ENCODE measurements at places on chromosomes 16 and 17.

- no peak for DNase-seq
Measured at GRCh38 chr17:5793157-5793556, 208.8 kb upstream of the NLRP1 start.

- DNase-seq = no peak
Measured at GRCh38 chr17:30228011-30228410, 7.5 kb downstream of the SLC6A4 start.

- no peak for DNase-seq
Measured at GRCh38 chr16:52914428-52914827, 138.3 kb downstream of the CHD9NB start.

DNA sequence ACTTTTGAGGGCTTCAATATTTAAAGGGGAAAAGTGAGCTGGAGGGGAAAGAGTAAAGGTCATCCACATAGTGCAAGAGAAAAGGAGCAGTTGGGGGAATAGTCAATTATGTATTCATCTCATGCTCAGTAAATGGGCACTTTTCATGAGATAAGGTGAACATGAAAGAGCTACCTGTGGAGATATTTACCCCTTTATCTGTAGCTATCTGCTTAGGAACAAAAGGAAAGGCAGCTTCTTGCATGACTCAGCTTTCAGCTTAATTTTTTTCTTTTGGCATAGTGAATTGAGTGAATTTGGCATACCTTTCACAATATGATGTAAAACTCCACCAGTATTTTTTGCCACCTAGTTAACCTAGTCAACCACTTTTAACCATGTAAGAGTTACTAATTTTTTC lies 26.4 kb downstream of the CPD start:
- no peak for DNase-seq

DNA sequence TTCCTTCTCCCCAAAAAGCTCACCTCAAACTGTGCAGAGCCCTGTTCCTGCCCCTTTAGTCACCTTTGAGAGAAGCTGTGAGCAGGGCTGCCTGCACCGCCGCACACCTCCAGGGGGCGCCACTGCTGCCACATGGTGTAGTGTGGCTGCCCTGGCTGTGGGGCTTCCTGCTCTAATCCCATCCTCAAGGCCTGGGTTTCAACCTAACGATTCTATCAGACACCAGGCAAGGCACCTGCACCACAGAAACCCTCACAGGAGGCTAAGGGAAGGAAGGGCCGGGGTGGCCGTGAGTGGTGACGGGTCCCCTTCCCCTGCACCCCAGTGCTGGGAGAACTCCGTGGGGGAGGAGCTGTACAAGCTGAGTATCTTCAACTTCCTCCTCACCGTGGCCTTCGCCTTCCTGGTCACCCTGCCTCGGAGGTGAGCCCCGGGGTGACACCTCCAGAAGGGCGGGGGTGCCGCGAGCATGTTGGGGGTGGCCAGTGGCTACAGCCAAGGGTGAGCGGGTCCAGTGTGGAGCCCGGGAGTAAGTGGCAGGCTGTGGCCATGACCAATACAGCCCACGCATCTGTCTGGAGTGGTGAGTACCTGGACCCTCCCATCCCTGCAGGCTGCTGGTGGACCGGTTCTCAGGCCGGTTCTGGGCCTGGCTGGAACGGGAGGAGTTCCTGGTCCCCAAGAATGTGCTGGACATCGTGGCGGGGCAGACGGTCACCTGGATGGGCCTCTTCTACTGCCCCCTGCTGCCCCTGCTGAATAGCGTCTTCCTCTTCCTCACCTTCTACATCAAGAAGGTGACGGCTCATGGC lies 7.0 kb downstream of the TMC8 start:
- peak; percentile 61 for DNase-seq

DNA sequence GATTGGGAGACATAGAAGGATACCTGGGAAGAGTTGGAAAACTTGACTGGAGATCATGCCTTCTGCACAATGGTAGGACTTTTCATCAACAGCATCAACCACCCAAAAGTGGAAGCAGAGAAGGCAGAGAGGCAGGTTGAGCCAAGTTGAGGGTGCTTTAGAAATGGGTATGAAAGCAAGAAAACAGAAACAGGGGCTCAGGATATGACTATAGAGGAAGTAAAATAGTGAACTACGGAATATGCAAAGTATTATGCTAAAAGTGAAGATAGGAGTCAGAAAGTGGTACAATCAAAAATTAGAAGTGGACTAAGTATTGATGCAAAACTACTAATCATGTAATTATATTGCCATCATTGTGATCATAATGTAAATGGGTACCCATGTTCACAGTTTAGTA lies 16.1 kb upstream of the ARHGAP44 start:
- no peak for DNase-seq

DNA sequence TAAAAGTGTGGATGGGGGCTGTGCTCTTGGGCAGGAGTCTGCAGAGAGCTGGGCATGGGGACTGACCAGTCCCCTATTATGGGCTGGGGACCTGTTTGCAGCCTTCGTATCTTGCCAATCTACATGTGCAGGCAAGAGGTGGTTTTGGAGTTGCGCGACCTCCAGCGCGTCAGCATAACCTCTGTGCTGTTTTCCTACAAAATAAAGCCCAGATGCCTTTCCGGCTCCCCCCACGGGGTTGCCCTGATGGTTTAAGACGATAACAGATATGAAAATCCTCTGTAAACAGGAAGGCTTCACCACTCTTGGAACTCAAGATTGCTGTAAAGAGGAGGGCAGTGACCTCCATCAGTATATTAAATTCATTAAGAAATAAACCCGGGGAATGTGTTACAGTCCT lies 16.5 kb upstream of the SPPL2C start:
- DNase-seq = no peak

- no peak for DNase-seq
Measured at GRCh38 chr16:17566656-17567450, 96.1 kb upstream of the XYLT1 start.

DNA sequence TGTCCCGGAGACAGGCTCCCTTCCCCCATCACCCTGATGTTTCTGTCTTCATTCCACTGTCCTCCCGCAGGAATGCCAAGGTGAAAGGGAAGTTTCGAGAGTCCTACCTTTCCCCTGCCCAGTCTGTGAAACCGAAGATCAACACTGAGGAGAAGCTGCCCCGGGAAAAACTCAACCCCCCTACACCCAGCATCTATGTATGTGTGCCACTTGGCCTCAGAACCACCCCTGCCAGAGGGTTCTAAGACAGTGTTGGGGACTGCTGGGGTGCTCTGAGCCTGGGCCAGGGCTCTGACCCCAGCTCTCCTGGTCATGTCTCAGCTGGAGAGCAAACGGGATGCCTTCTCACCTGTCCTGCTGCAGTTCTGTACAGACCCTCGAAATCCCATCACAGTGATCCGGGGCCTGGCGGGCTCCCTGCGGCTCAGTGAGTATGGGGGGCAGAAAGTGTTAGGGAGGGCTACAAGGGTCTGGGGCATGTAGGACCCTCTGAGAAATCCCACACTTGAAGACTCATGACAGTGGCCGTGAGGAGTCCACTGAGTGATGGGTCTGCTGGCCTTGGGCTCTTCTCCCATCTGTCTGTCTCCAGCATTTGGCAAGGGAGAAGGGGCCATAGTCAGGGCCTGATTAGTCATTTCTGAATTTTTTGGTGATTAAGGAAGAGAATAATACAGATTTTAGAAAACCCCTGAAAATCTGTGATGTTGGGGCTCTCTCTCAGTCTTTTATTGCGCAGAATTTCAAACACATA lies 4.9 kb upstream of the TMEM88 start:
- no peak for DNase-seq

- DNase-seq = no peak
Measured at GRCh38 chr17:48250949-48251348, 143.4 kb downstream of the SNX11 start.

DNA sequence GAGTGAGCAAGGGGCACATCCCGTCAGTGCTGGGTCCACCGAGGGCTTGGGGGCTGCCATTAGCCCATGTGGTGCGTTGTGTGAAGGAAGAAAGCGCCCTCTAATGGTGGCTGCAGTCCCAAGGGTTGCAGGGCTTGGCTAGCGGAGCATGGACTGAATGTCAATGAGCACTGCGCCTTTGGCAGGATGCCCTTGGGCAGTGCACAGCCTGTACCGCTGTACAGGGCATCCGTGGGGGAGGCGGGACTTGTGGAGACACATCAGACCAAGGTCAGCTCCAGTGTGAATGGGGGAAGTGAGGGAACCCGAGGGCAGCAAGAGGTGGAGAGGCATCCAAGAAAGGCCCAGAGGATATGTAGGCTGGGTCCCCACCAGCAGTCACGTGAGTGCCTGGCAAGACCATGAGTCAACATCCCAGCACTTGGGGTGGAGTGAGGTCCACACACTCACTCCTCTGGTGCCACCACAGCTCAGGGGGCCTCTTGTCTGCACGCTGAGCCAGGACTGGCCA lies 75.5 kb upstream of the MED9 start:
- DNase-seq = no peak

DNA sequence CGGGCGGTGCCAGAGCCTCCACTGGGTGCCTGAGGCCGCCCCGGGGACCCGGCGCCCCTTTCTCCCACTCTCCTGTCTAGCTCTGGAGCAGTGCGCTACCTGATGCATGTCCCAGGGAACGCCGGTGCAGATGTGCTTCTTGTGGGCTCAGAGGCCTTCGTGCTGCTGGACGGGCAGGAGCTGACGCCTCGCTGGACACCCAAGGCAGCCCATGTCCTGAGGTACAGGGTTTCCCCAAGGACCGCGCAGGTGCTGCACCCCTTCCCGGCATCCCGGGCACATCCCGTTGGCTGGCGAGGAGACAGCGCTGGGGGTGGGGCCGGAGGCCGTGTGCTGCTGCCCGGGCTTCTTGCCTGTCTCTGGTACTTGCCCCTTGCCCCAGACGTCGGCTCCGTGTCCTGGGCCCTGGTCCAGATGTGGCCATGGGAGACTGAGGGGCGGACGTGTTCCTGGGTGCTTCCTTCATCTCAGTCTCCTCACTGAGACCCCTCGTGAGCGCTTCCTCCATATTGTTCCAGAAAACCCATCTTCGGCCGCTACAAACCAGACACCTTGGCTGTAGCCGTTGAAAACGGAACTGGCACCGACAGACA lies 12.5 kb downstream of the RGS11 start:
- DNase-seq = no peak

- no peak for DNase-seq
Measured at GRCh38 chr16:21162661-21163151, 4.2 kb downstream of the LDAF1 start.

DNA sequence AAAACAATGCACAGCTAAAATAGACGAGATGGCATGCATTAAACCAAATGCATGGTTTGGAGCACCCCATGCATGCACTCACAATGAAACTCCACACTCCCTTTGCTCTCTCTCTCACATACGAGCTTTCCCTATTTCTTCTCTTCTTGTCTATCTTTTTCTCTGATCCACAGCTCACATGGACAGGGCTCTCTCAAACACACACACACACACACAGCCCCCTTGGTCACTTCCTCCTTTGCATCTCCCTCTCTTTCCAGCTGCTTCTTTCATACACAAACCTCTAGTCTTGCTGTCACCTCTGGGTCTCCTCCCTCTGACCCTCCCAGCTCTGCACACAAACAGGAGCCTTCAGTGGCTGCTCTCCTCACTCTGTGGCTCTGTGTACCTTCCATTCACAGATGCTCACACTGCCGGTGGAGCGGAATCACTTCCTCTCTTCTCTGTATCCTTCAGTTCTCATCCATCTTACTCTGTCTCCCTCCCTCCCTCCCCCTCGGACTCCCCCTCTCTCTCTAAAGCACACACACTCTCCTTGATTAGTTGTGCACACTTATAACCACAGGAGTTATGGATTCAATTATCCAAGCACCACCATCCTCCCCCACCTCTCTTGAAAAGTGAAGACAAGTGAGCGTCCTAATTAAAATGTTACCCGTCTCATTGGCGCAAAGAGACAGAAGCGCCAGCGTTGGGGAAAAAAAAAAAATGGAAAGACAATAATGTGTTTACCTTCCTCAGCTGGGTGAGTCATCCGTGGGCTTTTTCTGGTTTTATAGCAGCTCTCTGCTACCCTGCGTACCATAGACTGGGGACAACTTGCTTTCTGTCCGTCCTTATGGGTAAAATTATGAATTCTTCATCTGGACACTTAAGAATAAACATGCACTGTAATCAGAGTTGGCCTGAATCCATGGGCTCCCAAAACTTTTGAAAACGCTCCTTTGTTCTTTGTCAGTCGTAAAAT lies 90.8 kb downstream of the SHISA6 start:
- no peak for DNase-seq

DNA sequence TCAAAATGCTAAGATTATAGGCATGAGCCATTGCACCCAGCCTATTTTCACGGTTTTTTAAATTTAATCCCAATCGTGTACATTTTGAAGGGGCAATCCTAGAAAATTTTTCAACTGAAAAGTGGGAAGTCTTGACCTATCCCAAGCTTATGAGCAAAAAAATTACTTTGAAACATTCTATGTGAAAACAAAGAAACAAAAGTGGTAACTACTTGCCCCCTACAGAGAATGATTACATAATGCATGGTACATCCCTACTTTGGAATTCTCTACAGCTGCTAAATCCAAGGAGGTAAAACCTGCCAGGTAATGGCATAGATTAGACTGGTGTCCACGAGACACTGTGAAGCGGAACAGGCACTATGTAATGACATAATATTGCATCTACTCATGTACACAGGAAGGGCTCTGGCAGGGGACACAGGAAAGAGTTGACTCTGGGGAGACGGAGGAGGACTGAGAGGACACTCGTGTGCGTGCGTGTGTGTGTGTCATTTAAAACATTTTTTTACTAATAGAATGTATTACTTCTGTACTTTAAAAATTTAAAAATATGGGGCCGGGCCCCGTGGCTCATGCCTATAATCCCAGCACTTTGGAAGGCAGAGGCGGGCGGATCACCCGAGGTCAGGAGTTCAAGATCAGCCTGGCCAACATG lies 15.7 kb downstream of the ASGR2 start:
- DNase-seq = no peak

DNA sequence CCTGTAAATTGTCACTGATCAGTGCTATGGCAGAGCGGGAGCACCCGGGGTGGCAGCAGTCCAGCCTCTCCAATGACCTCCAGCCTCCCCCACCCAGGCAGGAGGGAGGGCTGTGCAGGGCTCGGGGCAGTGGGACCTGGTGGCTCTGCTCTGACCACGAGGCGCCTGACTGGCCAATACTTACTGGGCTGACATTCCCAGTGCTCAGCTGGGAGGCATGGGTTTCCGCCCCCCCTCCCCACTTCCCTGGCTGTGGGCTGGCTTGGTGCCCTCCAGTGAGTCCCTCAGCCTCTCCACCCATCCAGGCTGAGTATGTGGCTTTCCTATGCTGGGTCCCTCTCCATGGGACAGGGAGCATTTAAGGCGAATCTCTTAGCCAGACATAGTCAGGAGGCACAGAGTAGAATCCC lies 2.7 kb downstream of the SOCS3 start:
- DNase-seq = no peak

DNA sequence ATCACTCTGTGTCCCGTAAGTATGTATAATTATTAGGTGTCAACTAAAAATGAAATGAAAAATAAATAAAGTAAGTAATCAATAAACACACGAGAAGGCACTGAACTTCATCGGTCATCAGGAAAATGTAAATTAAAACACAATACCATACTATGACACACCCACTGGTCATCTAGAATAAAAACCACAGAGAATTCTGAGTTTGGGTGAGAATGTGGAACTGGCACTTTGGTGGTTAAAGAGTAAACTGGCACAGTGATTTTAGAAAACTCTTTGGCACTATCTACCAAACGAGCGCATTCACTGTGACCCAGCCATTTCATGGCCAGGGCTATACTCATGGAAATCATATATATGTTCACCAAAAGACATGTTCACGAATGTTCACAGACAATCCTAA lies 98.2 kb downstream of the HS3ST3A1 start:
- no peak for DNase-seq

Data from DND-41 (cell line).